Gastrocnemius medialis (tissue), 4 donors: ENCODE measurements at places on chromosomes 5 and 9.

DNA sequence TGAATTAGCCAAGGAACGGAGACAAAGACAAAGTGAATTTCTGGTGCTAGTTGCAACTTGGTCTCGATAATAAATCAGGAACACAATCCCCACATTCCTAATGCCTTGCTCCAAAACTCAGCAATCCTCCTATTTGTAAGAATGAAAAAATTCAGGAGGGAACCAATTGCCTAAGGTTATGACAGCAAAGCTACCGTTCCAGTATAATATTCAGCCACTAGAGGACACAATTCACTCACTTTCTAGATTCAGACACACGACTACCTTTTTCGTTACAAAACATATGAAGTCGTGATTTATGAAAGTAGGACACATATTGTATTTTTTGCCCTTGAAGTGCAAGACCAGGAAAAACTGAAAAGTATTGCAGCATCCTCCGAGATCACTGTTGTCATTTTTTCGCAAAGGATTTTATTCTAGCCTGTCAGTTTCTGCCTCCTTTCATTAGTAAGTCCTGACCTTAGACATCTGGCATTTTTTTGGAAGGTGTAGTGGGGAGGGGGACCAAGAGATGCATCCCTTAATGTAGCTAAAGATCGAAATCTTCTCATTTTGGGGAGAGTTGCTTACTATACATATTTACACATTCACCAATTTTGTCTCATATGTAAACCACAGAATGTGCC is 133.1 kb downstream of the DOCK8 start:
- DNase-seq, result no peak

- DNase-seq, result no peak
Observed at GRCh38 chr9:89799221-89799620, 194.4 kb downstream of the GADD45G start.

GRCh38 chr5:19626211-19626610 is 361.8 kb downstream of the CDH18 start:
- no peak for DNase-seq

- DNase-seq, result peak; percentile 89
Observed at GRCh38 chr5:124746916-124747790, 714 bp upstream of the ZNF608 start.

GRCh38 chr5:158820891-158821290 is 278.8 kb downstream of the EBF1 start:
- DNase-seq, result no peak

DNA sequence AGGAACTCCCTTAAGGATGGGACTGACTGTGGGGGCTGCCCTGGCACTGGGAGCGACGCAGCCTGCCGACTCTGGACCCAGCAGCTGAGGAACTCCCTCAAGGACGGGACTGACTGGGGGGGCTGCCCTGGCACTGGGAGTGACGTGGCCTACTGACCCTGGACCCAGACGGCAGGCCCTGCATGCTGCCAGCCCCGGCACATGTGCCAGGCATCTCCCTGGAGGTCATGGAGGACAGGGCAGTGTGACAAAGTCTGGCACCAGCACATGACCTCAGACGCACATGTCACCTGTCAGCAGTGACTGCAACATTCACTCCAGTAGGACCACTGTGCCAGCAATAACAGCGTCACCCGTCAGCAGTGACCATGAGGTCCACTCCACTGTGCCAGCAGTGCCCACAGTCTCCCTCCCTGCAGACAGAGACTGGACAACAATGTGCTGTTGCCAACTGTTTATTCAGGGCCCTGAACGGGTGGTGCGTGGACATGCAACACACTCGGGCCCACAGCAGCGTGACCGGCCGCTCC is 4.5 kb downstream of the FBXW5 start:
- DNase-seq, result peak; percentile 88

- DNase-seq, result no peak
Observed at GRCh38 chr5:58156973-58157701, 302.7 kb downstream of the PLK2 start.

DNA sequence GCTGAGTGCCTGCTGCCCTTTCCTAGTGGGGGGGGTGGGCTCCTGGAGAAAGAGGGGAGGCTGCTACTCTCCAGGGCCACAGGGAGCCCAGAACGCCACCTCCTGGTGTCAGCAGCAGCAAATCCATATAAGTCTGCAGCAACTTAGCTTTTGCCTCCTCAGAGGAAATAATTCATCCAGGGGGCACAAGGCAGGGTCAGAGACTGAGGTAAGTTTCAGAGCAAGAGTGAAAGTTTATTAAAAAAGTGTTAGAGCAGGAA is 4.0 kb upstream of the CLPTM1L start:
- DNase-seq, result no peak

GRCh38 chr5:39240750-39241149 is 21.4 kb upstream of the FYB1 start:
- DNase-seq, result no peak

DNA sequence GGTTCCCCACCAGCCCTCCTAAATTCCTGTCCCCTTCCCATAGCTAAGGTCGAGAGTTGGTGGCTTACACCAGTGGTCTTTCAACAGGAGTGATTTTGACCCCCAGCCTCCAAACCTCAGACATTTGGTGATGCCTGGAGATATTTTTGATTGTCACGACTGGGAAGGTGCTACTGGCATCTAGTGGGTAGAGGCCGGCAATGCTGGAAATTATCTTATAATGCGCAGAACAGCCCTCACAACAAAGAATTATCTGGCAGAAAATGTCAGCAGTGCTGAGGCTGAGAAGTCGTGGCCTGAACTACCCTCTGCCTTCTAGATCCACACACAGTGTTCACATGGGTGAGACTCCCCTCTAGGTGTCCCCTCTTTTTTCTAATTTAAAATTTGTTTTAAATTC is 69.6 kb downstream of the IL31RA start:
- DNase-seq, result no peak

DNA sequence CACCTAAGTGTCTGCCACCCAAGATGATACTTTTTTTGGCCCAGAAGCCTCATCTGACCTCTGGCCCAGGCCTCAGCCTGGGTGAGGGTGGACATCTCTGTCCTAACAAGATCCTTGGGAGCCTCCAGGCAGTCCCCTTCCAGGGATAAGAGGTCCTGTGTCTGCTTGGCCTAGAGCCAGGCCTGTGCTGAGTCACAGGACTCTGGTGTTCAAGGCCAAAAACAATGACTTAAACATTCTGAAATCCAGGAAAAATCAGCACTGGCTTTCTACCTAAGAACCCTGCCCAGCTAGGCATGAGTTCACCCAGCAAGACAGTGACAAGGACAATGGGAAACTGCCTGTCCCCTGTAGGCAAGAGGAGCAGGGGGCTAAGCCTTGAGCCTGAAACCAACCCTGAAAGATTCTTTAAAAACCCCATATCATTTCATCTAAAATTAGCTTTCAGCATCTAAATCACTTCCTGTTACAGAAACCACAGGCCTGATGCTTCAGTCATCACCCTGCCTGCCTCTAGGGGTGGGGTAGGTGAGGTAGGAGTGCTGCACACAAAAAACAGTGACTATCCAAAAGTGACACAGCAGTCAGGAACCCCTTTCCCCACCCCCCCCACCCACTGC is 29.9 kb downstream of the CSF2 start:
- peak; percentile 60 for DNase-seq

- no peak for DNase-seq
Observed at GRCh38 chr5:107604990-107605389, 65.7 kb downstream of the EFNA5 start.

DNA sequence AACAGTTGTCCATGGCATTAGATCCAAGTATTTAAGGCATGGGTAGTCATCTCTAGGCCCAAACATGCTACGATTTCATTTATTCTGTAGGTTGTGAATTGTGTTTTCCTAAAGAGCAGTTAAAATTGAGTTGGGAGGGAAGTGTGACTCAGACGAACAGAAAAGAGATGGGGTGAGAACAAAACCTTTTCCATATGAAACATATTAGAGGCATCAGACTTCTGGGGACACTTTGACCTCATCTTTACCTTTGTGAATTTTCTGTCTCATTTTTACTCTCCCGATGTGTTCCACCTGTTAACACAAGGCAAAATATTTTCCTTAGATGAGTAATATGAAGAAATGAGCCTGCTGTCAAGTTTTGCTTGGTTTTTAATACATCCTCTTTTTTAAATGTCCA is 181.3 kb downstream of the ESM1 start:
- no peak for DNase-seq

DNA sequence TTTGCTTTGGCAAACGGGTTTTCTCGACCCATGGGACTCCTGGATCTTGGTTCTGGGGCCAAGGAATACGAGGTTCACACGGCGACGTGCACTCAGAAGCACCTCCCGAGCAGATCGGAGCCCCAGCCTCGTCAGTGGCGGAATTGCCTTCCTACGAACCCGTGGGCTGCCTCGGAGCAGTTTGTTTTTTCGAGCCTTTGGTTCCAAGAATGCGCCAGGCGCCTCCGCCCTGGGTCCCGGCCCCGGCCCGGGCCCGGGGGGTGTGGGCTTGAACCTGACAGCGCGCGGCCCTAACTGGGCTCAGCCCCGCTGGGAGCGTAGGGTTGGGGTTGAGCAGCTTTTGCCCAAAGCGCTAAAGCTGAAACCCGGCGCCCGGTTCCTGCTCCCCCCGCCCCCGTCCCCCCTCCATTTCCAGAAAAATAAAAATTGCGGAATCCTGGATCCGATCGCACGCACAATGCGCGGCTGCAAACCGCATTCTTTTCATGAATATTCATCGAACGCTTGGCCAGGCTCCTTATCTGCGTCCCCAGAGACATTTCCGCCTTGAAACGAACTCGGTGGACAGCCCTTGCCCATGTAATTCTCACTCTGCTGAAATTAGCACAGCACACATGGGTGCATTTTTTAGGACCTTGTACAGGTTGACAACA is 1.0 kb downstream of the BASP1 start:
- DNase-seq, result no peak

DNA sequence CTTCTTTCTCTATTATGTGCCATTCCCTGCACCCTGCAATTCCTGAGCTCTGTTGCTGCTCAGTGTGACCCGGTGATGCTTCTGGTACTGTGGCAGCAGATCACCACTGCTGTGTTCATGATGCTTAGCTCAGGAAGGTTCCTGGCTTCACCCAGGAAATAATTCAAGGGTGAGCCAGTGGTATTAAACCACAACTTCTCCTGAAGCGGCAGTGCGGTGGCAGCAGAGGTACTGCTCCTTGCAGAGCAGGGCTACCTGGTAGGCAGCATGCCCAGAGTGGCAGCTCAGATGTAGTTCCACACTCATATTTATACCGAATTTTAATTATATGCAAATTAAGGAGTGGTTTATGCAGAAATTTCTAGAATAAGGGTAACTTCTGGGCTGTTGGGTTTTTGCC is 213.8 kb upstream of the ZNF608 start:
- no peak for DNase-seq

GRCh38 chr9:114905170-114905940 is 25.0 kb downstream of the TNFSF8 start:
- no peak for DNase-seq

- peak; percentile 62 for DNase-seq
Observed at GRCh38 chr5:79694652-79695051, 5.0 kb downstream of the CMYA5 start.

DNA sequence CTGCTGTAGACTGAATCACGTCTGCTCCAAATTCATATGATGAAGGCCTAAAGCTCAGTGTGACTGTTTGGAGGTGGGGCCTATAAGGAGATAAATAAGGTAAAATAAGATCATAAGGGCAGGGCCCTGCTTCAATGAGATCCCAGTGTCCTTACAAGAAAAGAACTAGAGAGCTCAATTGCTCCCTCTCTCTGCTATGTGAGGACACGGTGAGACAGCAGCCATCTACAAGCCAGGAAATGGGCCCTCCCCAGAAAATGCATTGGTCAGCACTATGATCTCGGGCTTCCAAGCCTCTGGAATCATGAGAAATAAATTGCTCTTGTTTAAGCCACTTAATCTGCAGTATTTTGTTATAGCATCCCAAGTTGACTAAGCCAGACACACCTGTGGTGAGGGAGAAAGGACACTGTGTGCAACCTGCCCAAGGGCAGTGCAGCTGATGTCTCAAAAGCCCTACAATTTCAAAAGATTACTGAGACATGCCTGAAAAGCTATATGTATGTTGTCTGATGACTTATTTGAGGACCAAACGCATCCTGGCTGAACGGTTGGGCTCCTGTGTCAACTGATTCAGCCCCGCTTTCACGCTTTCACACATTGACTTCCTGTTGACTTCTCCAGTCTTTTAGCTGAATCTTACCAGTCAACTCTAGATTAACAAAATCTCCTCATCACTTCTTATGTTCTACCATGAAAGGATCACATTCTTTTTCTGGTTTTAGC is 13.2 kb downstream of the GZMK start:
- DNase-seq, result no peak

GRCh38 chr5:36300191-36300926 is 1.3 kb downstream of the RANBP3L start:
- DNase-seq, result no peak

DNA sequence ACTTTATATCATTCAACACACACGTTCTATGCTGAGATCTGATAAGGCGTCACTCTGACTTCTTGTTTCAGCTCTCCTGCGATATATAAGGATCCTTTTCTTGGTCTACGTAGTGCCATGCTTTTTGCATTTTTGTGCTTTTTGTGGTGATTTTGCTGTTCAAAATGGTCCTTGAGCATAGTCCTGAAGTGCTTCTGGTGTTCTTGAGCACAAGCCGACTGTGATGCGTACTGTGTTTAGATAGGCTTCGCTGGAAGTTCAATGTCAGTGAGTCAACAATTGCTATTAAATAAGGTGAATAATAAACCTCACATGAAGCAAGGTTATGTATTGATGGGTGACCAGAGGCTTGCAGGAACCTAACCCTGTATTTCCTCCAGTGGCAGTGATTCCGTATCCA is 46.8 kb downstream of the ACO1 start:
- DNase-seq, result no peak

DNA sequence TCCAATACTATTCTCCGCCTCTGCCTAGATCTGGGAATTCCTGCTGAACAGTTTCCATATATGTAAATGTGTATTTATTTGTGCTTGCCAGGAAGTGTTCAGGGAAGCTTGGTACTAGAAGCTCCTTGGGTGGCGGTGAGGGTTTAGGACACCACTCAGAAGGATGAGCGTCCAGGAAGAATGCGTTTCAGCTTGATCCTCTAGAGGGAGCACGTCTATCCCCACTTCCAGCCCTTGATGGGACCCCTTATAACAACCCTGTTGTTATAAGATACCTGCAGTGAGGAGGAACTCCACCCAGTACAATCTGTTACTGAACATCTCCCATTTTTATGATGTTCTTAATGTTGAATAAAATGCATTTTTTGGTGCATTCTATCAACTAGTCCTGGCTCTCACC is 88.9 kb downstream of the CYFIP2 start:
- no peak for DNase-seq

DNA sequence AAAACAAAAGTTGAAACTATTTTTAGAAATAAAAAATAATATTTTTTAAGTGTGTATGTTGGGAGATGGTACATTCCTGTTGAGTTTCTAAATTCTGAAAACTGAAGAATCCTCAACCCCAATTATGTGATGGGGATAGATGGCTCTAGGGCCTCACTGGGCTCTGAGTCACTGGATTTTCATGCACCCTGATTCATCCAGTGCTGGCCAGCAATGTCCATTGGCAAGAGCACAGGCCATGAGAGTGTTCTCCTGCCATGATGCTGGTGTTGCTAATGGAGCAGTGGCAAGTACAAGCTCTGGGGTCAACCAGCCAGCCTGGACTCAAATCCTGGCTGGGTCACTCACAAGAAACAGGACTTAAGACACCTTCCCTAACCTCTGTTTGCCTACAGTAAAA is 23.3 kb downstream of the SMIM23 start:
- DNase-seq, result no peak
